ENCODE measurements at places on chromosomes 7 and 10.
A peak's percentile ranks its signal among the peaks of the same experiment; 100 is the strongest.

DNA sequence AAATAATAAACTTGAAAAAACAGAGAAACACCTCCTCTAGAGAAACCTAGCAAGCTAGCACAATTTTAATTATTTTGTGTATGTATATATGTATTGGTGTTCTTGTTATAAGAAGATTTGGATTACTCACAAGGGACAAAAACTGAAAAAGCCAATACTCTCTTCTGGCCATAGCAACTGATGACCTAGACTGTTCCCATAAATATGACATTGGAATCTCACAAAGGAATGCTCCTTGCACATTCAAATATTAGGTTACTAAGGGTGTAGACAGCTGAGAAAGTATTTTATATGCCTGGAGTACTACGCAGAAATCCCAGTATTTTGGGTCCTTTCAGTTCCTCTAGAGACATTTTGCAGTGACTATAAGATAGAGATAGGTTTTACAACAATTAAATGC lies 279.4 kb downstream of the FZD1 start:
- DNase-seq: no peak

GRCh38 chr10:22644222-22644621 lies 70.2 kb downstream of the PIP4K2A start:
- DNase-seq: no peak

DNA sequence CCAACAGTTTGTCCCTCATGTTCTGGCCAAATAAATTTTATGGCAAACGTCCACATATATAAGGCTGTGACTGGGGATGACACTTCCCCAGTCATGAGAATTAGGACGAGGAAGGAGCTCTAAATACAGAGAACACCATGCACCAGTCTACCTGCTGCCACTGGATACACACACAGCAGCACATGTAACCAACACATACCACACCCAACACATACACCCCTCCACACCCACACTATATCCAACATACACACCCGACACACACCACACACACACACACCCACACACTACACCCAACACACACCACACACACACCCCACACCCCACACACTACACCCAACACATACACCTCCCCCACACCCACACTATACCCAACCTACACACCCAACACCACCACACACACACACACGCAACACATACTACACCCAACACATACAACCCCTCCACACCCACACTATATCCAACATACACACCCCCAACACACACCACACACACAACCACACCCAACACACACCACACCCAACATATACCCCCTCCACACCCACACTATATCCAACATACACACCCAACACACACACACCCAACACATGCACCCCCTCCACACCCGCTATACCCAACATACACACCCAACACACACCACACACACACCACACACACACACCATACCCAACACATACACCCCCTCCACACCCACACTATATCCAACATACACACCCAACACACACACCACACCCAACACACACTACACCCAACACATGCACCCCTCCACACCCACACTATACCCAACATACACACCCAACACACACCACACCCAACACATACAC lies 74.1 kb downstream of the HIPK2 start:
- DNase-seq: peak; percentile 17

- DNase-seq: no peak
These were observed 3.5 kb downstream of the CRHR2 start for GRCh38 chr7:30678805-30679204.

GRCh38 chr10:98349508-98349922 lies 65.5 kb downstream of the PYROXD2 start:
- no peak for DNase-seq

DNA sequence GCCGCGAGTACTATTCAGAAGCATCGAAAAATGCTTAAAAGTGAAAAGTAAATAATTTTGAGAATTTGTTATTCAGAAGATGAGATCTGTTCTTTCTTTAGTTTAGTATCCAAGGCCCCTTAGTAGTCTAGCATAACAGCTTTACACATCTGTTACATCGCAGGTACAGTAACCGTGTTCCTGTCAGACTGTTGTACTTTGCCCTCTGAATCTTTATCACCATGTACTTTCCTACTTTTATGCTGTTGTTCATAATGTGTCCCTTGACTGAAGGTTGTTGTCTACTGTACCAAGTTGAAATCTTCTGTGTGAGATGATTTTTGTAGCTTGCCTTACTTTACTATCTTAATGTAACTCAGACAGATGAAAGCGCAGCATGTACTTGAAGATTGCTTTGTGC lies 38.3 kb downstream of the WAC start:
- no peak for DNase-seq

- DNase-seq: peak; percentile 28
These were observed 13.3 kb upstream of the C10orf53 start for GRCh38 chr10:49666054-49666615.

DNA sequence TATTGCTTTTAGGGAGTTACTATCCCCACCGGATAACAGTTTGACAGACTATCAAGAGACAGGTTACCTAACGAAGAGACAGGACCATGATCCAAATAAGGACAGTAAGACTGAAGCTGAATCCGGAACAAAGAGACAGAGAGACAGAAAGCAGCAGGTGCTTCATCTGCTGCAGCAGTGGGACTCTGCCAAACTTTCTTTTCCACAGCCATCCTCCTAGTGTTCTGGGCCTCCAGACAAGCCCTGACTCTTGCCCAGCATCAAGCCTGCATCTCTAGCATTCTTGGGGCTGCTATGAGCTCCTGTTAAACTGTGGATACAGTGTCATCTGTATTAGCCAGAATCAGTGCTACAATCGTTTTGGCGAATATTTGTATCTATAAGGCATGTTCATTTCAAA lies 761.7 kb downstream of the GRID1 start:
- no peak for DNase-seq

- DNase-seq: peak; percentile 66
These were observed 84.3 kb downstream of the CD36 start for GRCh38 chr7:80722616-80723195.

- peak; percentile 45 for DNase-seq
These were observed 113.2 kb downstream of the WDR37 start for GRCh38 chr10:1169186-1169885.

GRCh38 chr7:39838326-39838725 lies 111.7 kb upstream of the CDK13 start:
- no peak for DNase-seq

GRCh38 chr7:29239638-29240037 lies 45.1 kb downstream of the CHN2 start:
- peak; percentile 75 for DNase-seq

- DNase-seq: no peak
These were observed 119.0 kb upstream of the RHOBTB1 start for GRCh38 chr10:61063034-61063433.

- no peak for DNase-seq
These were observed 11.8 kb downstream of the NT5C3A start for GRCh38 chr7:33050535-33051318.

DNA sequence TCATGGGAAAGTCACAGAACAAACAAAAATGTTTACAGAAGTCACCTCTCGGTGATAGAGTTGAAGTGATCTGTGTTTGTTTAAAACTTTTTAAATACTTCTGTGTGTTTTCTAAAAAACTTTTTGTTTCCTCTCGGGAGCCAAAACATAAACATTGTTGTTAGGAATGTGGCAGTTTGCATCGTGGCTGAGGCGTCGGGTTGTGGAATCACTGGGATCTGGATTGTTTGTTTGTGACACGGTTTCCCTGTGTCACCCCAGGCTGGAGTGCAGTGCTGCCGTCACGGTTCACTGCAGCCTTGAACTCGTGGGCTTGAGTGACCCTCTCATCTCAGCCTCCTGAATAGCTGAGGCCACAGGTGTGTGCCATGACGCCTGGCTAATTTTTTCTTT lies 29.0 kb upstream of the SUN1 start:
- no peak for DNase-seq

- DNase-seq: no peak
These were observed 121.9 kb upstream of the RAB18 start for GRCh38 chr10:27382176-27382575.

Data from endodermal cell (in vitro differentiated cells).